AG04449 (cell line): ENCODE measurements at places on chromosomes 7 and 10.

- DNase-seq: no peak
Measured at GRCh38 chr7:149432121-149432691, 28.7 kb downstream of the ZNF777 start.

DNA sequence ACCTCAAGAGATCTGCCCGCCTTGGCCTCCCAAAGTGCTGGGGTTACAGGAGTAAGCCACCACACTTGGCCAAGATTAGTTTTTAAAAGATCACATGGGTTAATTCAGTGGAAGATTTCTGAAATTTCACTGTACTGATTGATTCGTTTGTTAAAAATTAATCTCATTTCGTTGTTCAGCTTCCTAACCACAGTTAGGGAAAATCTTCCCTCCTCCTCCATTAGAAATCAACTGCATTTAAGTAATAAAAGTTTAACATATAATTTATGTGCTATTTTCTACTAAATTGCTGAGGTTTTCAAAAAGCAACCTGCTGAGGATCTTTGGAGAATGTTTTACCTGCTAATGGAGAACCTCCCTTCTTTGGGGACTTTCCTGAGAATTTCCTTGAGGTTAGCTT, 522.4 kb downstream of the GATA3 start:
- DNase-seq: no peak

GRCh38 chr10:101668566-101668965, 26.4 kb downstream of the FBXW4 start:
- DNase-seq: no peak

- no peak for DNase-seq
Measured at GRCh38 chr7:139362302-139362701, 2.6 kb downstream of the LUC7L2 start.

GRCh38 chr10:3099291-3100092, 32.1 kb downstream of the PFKP start:
- peak; percentile 38 for DNase-seq

DNA sequence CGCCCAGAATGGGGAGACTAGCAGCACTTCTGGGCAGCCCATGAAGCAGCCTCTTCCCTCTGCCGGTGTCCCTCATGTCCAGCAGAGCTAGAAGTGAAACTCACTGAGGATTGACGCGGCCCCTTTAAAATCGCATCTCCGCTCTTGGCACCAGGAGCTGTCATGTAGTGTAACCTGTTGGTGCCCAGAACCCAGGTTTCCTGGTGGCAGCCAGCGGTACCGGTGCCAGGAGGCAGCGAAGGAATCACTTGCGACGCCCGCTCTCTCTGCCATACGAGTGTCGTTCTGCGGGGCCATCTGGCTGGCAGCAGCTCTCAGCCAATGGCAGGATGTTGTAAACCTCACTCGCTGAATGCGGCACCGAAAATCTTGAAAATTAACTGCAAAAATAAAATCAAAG, 82.7 kb downstream of the CUX1 start:
- DNase-seq: no peak

GRCh38 chr10:59181668-59182067, 5.2 kb downstream of the PHYHIPL start:
- DNase-seq: peak; percentile 1

DNA sequence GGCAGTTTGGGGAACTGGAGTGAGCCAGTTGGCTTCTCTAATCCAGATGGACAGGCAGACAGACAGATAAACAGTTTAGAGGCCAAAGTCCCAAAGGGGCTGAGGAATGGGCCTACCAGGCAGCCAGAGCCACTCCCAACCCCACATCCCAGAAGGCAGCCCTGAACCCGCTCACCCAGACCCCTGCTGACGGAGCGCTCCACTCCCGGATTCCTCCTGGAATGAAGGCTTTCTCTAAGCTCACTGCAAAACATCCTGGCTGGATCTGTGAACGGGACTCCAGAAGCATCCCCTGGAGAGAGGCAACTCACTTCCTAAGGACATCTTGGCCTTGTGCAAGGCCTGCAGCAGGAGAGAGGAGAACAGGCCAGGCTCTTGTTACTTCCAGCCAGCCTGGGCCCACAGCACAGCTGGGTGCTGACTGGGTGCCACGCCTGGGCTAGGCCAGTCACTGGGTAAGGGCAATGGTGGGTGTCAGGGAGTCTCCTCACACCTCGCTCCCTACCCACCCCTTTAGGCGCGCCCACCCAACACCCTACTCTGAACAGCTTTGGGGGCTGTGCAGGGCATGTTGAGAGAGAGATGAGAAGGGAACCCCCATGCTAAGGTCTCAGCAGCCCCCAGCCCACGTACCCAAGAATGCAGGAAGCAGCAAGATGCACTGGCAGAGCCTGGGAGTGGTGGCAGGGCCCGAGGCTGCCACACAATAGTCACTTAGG, 168.6 kb upstream of the ZMIZ1 start:
- DNase-seq: no peak

DNA sequence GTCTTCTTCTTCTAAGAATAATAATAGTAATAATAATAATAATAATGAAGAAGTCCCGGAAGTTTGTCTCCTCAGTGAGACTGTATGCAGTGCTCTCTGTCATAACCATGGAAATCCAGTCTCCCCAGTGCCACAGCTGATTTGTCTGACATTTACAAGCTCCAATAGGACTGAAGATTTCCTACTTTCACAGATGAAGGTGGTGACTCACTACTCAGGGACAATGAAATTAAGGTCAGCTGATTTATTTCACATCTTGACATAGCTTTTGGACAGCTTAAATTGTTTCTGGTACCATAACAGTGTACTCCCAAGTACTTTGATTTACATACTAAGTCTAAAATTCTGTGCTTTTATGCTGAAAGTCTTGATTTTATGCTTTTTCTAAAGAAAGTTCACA, 6.9 kb downstream of the CELF2 start:
- DNase-seq: no peak

GRCh38 chr7:151756866-151757265, 120.0 kb downstream of the PRKAG2 start:
- no peak for DNase-seq

DNA sequence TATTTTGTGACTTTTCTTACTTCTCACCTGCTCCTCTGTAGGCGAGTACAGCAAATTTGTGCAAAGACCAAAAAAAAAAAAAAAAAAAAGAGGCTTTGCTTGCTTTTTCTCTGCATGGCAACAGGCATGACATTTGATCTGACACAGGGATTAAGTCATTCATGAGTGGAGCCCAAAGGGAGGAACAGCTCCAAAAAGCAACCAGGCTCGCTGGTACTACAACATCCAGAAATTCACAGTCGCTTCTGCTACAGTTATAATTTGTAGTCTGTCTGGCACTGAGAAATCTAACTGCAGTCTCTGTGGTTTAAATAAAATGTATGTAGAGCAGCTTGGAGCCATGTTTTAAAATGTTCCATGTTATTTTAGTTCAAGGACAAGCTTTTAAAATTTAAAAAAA, 31.7 kb downstream of the MKX start:
- no peak for DNase-seq

GRCh38 chr7:1967512-1968396, 265.0 kb downstream of the MAD1L1 start:
- no peak for DNase-seq

GRCh38 chr7:16356301-16356958, 64.9 kb downstream of the CRPPA start:
- no peak for DNase-seq

GRCh38 chr10:114996542-114996941, 58.5 kb downstream of the TRUB1 start:
- DNase-seq: peak; percentile 29

DNA sequence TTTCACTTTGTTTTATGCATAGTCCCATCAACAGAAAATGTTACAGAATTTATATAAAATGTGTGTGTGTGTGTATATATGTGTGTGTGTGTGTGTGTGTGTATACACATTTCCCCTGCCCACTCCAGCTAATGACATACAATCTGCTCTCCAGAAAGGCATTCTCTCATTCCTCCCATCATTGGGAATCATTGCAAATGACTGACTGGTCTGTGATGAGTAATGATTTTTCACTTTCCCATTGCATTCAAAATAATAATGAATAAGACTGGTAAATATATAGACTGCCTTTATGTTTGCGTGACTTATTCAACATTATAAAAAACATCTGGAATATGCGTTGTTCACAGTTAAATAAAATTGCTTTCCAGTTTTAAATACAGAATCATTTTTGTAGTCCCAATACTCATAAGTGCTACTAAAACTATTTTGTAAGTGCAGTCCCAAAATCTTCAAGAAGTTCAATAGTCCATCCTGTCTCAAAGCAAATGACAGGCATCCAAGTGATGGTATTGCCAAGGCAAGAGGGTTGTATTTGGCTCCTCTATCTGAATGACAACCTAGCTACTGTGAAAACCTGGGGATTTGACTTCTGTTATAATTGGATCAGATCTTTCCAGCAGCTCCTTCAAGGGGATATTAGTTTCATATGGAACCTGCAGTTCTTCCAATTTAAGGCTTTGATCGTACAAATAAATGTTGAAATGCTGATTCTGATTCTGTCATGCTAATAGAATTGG, 150.9 kb downstream of the POLR1F start:
- DNase-seq: no peak

- DNase-seq: no peak
Measured at GRCh38 chr7:145488816-145489215, 627.8 kb upstream of the CNTNAP2 start.

DNA sequence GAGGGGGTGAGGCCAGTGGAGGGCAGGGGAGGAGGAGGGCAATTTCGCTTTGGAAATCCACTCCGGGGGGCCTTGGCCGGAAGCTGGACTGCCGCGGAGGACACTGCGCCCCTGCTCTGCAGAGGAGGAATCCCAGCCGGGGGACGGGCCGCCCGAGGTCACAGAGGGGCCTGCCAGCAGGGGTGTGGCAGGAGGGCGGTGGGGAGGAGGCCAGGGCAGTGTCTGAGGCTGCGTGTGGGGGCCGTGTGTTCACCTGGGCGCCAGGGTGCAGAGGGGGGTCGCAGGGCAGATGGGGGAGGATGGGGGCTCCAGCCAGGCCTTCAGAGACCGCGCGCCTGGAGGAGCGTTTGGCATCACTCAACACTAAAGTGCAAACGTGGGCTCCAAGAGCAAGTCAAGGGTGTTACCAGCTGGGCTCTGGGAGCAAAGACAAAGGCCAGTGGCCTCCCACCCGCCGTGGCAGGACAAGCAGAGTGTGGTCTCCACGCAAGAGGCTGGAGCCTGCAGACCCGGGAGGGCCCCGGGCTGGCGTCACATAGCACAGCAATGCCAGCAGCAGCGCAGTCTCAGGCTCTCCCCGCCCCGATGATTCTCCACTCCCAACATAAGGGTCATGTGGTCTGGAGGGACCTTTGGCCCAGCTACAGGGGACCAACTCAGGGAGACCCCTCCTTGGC, 45.3 kb upstream of the DNAJB6 start:
- no peak for DNase-seq

GRCh38 chr10:107492389-107492788, 327.9 kb upstream of the SORCS1 start:
- no peak for DNase-seq

GRCh38 chr10:102646610-102647442, 2.5 kb downstream of the TRIM8 start:
- no peak for DNase-seq

DNA sequence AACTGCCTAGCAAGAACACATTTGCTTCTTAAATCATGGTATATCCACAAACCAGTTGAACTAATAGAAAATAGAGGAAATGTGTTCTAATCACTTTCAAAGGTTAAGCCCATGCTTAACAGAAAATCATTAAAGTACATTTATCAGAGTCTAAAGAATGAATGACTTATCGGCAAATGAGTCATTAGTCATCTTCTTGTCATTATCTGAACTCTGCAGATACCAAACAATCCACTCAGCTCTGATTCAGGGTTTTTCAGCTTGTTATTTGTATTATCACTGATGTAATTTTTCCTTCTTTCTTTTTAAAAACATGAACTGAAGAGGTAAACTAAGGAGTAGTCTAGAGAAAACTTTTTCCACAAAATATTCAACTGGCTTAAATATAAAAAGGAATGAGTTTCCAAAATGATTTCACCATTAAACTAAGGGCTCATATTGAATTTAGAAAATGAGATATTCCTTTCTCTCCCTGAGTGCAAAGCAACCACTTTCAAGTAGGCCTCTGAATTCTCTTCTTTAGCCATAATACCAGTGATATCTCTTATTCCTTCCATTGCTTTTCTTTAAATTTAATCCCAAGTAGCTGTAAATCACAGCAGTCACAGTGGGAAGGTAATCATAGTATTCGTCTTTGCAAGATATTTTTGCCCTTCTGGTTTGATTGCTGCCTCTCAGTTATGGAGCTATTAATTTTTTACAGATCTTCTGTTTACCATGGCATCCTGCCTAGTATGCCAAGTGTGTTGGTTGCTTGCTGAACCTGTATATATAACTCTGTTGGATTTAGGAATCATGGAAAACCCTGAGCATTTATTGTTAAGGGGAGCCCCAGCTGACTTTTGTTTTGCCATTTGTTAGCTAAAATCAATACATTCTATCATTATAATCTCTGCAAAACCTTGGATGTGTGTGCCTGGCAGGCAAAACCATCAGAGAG, 125.1 kb downstream of the THSD7A start:
- no peak for DNase-seq

DNA sequence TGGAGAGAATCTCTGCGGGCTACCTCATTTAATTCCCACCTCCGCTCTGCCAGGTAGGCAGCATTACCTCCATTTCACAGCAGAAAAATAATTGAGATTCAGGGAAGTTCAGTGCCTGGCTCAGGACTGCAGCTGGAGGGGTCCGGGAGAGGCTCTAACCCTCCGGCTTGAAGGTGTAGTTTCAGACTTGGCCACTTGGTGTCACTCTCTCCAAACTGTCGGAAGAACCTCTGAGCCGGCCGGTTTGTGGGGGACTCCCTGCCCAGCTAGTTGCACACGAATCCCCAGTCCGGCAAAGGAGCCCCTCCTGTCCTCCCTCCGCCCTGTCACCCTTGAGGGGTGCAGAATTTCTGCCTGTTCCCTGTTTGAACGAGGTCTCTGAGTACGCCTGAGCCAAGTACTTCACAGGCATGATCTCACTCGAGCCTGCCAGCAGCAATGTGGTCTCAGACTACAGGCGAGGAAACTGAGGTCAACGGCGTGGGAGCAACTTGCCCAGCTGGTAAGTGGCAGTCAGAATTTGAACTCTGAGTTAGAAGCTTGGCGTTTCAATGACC, 144.7 kb upstream of the ZNF716 start:
- DNase-seq: no peak

DNA sequence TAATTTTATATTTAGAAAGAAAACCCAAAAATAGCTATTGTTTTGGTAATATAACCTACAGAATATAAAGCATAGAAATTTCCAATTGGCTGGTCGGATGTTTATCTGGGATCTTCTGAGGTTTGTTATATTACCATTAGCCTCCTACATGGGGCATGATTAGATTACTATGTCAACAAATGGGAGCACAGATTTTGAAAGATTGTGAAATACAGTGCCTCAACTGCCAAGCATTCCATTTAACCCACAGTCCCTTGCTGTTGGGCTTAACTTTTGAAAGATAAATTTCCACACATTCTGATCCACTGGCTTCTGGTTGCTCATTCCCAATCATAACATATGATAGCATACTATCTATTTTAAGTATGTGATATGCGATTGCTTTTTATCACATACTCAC, 455.4 kb upstream of the C7orf33 start:
- DNase-seq: peak; percentile 16

DNA sequence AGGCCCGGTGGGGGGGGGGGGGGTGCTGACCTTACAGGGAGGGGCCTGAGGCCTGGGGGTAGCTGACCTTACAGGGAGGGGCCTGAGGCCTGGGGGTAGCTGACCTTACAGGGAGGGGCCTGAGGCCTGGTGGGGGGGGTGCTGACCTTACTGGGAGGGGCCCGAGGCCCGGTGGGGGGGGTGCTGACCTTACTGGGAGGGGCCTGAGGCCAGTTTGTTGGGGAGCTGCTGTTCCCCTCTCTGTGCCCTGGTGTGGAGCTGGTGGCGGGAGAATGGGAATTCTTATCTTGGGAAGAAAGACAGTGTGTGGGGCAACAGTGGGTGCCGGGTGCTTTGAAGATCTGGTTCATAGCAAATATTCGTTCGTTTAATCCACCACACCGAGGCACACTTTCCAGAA, 46.6 kb upstream of the CFAP46 start:
- no peak for DNase-seq
